GM12891 (cell line): ENCODE measurements at places on chromosomes 7 and 10.

- no peak for DNase-seq
Observed at GRCh38 chr10:85921789-85922188, 444.8 kb downstream of the GRID1 start.

DNA sequence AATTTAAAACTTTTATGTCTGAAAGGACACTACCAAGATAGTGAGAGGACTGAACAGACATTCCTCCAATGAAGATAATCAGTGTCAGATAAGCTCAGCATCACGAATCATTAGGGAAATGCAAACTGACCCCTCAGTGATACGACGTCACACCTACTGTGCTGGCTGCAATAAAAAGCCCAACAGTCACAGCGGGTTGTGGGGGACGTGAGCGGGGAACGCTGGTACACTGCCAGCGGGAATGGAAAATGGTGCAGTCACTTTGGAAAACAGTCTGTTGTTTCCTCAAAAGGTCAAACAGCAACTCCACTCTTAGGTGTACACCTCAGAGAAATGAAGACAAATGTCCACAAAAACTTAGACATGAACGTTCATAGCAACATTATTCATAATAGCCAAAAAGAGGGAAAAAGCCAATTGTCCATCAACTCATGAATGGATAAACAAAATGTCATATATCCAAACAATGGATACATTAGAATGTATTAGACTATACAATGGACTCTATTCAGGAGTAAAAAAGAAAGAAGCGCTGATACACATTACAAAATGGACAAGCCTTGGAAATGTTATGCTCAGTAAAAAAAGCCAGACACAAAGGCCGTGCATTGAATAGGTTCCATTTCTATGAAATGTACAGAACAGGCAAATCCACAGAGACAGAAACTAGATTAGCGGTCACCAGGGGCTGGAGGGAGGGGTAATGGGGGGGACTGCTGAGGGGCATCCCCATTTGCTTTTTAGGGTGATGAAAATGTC is 2.4 kb upstream of the ECHS1 start:
- DNase-seq, result no peak

DNA sequence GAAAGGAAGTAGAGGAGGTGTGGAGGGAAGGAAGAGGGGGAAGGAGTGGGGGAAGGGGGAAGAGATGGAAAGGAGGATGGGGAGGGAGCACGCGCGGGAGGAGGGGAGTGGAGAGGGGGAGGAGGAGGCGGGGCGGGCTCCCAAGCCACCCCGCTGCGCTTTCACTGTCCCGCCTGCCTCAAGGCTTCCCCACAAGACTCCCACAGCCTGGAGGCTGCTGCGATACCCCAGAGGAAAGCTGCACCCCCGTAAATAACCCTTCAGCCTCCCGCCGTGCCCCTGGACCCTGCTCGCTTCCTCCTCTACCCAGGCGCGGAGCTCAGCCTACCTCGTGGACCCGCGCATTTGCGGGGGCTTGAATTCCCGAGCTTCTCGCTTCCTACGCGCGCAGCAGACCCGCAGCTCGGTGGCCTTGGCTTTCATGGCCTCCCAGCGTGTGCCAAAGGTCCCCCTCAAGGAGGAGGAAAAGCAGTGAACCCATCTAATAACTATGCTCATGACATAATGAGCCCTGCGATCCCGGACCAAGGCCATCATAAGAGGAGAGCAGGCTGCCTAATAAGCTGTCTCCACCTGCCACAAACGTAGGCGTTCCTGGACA is at the start of gene C10orf67:
Gene C10orf67 (minus strand): TSS at position 557 of the 601 bp plus-strand sequence. CDS start 23 bp downstream, at position 534.
- DNase-seq, result no peak

DNA sequence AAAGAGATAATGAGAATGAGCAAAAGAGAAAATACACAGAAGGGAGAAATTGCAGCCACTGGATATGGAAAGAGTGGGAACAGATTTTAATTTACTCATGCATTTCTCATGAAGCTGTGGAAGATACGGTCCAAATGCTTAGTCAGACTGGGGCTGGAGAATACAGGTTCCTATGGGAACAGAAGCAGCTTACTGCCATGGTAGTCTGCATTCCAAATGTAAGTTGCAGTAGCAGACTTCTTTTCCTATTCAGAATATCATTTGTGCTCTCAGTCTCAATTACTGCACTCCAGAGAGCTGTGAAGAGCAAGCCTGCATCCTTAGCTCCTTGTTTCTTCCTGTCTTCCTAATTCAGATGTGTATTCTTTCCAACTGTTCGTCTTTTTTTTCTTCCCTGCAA is 190.8 kb upstream of the TMEM196 start:
- no peak for DNase-seq

- DNase-seq, result no peak
Observed at GRCh38 chr7:10222976-10223375, 750.7 kb upstream of the PHF14 start.

DNA sequence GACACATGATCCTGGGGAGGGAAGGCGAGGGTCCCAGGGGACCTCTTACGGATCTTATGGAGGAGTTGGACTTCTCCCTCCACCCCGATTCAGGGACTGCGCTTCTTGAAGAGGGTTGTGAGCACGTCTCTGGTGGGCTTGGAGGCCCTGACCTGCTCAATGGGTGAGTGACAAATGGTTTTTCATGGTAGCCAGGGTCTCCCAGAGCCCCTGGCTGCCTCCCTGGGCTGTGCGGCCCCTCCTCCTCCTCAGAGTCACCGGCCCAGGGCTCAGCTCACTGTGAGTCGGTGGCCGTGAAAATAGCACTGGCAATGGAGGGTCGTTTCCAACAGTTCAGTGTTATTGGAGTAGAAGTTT is 26.6 kb downstream of the INPP5A start:
- no peak for DNase-seq

DNA sequence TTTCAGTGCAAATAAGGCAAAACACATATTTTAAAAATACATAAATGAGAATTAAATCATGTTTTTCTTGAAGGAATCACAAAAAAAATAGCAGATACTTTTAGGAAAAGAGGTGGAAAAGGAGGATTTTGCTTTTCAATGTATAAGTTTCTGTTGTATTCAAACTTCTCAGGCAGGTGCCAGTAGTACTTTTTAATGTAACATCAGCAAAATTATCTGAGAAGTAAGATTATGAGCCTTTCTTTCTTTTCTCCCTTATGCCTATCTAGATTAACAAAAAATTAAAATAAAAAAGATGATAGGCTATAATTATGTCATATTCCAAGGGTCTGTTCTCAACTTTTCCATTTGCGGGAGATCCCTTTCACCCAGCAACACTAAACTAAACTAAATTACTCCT is 2.6 kb downstream of the DRGX start:
- DNase-seq, result no peak

DNA sequence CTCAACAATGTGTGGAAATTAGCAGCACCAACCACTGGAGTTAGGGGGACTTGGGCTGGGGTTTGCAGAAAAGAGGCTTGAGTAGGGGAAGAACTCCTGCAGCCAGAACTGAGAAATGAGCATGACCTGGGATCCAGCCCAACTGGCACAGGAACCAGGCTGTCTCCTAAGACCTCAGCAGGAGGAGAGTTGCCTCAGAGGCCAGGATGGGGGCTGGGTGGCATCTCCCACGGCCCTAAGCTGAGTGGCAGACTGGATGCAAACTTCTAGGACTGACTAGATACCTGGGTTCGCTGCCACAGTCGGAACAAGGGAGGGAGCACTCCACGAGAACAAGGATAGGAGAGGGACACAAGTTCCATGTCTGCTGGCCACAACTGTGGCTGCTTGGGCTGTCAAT is 62.6 kb downstream of the RNF32 start:
- DNase-seq, result no peak

- no peak for DNase-seq
Observed at GRCh38 chr7:158111906-158112570, 475.6 kb downstream of the PTPRN2 start.

- DNase-seq, result no peak
Observed at GRCh38 chr10:88270061-88270808, 312.9 kb downstream of the RNLS start.

DNA sequence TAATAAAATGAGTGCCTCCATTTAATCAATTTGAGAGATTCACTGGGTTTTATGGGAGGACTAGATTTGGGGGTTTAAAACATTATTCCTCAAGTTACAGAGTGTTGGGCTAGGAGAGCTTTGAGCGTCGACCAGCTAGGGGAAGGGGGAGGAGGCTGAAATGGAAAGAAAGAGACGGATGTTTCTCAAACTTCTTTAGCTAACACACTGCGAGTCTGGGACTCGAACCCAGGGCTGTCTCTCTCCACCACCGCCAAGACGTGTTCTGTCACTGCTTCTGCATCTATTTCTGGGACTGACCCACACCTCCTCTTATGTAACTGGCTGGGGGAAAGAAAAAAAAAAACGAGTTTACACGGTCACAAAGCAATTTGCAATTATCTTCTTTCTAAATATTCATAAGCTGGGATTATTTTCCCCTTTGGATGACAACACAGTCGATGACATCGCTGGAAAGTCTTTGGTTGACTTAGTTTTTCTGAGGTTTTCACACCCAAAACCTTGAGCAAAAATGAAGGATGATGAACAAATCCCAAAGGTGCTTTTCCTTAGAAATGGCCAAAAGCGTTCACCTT is 27.2 kb downstream of the CHST15 start:
- no peak for DNase-seq

GRCh38 chr10:116850058-116850611 is 836 bp downstream of the ENO4 start:
- no peak for DNase-seq

DNA sequence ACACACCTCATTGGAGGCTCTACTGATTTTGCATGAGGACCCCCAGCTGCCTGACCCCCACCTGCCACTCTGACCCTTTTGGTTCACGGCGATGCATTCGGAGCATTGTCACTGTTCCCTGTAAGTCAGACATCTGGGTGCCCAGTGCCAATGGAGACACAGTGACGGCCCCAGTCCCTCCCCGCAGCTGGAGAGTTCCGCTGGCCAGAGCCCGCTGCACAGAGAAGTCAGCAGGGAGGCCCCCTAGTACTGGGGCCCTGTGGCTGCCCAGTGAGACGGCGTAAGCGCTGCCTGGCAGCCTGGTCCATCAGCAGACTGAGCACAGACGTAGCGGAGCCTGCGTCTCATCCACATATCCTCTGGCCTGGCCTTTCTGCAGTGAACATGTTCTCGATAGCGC is 77.5 kb downstream of the NKX6-2 start:
- no peak for DNase-seq

DNA sequence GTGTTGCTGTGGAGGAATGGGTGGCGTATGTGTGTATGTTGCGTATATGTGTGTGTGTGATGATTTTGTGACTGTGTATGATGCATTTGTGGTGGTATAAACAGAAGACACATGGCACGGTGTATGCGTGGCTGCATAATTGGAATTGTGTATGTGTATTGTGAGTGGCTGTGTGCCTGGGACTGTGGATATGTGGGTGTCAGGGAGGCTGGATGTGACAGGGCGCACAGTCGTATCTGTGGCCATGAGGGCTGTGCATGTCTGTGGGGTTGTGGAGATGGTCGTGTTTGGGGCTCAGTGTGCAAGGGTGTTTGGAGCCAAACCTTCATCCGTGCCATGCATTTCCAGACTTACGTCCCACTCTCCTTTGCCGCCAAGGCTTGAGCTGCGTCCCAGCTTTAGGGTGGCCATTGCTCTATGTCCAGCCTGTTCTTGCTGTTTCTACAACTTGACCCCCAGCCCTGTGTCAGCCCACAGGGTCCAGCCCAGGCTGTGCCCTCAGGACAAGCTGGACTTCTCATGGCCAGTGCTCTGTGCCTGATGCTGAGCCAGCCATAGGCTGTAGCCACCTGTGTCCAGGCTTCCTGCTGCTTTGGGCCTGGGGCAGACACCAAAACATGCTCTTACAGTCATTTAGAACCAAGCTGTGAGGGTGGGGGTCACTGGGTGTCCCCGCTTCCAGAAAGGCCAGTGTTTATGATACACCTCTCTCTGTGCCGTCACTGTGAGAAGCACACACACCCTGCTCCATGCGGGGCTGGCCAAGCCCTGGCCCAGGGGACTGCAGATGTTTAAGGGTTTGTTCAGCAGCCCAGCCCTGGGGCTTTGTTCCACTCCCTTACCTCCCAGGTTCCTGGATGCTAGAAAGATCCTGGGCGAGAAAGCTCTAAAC is 127.6 kb downstream of the NEURL1 start:
- no peak for DNase-seq

GRCh38 chr7:130095812-130096211 is 25.5 kb downstream of the KLHDC10 start:
- no peak for DNase-seq

GRCh38 chr10:66555061-66555460 is 370.8 kb upstream of the LRRTM3 start:
- DNase-seq, result no peak

DNA sequence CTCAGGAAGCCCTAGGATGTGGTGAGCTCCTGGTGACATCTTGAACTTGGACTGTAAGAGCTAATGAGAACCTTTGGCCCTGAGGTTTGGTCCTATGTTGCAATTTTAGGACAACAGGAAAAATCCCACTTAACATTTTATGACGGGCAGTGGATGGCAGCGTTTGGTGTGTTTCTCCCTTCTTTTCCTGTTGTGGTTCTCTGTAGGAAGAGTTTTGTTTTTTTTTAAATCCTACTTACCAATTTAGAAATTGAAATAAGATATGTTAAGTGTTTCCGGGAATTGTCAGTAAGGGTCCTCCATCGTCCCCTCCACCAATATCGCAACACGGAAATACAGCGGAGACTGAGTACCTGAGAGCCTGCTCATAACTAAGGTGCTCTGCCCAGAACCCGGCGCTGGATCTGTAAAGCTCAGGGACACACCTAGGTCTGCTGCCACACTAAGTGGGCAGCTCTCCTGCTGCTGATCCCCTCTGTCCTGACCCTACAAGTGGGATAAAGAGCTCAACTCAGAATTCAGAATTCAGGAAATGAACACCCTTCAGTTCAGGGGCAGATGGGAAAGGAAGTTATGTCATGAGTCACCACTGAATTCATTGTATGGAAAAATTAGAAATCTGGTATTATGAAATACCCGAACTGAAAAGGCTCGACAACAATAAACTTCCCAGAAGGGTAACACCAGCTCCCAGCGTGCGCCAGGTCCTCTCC is 9.1 kb upstream of the PROSER2 start:
- DNase-seq, result no peak

DNA sequence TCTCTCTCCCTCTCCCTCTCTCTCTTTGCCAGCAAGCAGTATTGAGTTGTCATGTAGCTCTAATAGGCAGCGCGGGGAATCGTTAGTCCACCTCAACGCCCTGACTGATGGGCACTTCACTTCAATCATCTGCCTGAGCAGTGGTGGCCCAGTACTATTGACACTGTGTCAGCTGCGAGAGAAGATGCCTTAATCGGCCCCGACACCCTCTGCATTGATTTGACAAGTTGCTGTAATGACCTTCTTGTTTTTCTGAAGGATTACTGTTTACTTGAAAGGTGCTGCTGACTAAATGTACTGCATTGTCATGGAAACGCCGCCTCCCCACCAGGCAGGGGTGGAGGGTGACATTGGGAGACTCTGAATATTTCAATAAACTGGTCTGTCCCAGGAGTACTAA is 913.8 kb downstream of the KCNMA1 start:
- DNase-seq, result no peak
